ENCODE measurements at places on chromosomes 3 and 15.

DNA sequence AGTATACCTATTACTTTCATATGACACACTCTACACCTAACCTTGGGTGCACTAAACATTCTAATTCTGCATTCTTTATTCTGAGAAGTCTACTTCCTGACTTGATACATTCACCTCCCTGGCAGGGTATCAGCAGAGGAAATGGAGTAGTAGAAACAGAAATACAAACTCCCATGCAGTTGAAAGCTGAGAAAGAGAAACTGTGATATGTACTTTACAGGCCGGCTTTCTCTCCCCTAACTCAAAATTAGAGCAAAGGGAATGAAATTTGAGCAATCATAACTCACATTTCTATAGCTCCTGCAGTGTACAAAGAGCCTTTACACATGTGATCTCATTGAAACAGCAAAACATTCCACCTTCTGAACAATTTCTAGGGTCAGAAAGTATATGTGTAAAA, 135.5 kb upstream of the COL8A1 start:
- peak; percentile 9 for DNase-seq

DNA sequence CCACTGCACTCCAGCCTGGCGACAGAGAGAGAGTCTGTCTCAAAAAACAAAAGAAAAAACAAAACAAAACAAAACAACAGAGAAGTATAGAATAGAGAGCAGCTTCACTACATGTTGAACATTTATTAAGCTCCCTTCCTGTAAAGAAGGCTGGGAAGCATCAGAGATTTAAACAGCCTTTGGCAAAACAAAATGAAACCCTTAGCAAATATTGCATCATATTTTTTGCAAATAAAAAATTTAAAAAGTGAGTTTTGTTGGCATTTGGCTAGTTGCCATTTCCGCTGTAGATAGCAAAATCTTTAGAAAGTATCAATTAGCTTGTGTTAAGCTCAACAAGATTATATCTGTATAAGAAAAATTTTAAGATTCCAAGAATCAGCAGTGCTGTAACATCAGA, 151.2 kb downstream of the SERPINI1 start:
- DNase-seq = no peak

DNA sequence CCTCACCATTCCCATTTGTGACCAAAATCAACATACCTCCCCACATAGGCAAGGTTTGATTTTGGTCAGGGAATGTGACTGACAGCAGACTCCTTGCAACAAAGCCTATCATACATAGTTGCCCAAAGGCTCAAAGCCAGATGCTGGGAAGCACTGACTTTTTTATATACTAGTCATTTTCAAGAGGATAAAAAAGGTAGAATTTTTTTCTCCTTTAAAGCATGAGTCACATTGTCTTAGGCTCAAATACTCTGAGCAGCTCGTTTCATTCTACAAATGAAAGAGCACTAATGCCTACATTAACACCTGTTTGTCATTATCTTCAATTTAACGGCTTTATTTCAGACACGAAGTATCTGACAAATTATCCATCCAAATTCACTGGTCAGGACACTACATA, 36.2 kb downstream of the ICE2 start:
- peak; percentile 57 for DNase-seq

GRCh38 chr15:91018158-91018557, 4.2 kb downstream of the VPS33B start:
- no peak for DNase-seq

DNA sequence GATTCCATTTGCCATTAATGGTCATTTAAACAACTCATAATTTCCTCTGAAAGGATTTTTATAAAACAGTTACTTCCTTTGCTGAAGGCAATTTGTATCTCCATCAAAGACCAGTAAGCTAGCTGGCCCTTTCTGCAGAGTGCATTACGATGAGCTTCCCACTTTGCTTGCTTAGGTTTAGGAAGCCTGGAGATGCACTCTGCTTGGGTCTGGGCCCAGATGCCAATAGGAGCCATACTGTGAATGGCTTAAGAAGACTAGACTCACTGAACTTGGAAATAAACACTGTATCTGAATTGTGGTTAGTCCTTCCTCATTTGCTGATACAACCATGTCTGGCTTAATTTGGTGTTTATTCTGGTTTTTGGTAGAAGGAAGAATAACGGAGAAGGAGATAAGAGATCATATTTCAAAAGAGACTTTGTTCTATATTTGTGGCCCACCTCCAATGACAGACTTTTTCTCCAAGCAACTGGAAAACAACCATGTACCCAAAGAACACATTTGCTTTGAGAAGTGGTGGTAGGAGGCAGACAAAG, 38.1 kb downstream of the OXNAD1 start:
- no peak for DNase-seq

GRCh38 chr3:88779482-88779881, 327.9 kb upstream of the EPHA3 start:
- no peak for DNase-seq

GRCh38 chr3:56667973-56668579, 15.0 kb downstream of the TASOR start:
- DNase-seq = no peak

DNA sequence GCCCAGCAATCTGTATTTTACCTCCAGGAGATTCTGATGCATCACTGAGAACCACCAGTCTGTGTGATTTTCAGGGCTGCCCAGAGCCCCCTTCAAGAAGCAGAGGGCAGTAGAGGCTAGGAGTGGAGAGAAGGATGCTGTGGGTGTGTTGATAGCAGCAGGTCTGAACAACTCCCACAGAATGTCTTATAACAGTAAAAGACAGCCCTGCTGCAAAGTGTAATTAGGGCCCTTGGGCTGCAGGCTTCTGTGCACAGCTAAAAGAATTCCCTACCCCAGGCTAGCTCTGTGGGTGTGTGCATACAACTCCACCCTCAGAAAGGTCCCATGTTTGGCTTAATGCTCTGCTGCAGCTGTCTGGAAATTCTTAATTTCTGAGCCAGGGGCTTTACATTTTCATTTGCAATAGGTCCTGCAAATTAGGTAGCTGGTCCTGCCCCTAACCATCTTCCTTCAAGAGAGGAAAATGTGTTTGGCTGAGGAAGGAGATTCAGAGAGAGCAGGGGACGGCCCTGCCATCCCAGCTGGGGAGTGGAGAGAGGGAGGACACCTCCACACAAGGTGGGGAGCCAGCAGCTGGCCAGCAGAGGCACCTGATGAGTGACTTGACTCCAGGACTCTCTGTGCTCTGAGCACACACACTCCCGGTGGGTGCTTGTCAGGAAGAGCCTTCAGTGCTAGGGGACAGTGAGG, 43.2 kb upstream of the RAB6B start:
- DNase-seq = peak; percentile 26

DNA sequence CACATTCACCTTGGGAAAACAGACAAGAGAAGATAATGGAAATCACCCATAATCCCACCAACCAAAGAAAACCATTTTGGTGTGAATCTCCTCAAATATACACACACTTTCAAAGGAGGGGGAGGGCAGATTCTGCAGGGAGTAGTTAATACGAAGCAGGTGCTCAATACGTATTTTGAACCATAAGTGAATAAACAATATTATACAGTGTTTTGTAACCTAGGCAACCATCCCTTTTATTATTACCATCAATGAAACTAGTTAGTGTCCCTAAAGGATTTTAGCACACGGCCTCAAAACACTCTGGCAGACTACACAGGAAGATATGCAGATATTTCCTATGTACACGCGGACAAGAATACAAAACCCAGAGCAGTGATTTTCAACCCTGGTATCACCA, 6.1 kb downstream of the OSBPL10 start:
- DNase-seq = no peak

- peak; percentile 84 for DNase-seq
Observed at GRCh38 chr15:36363335-36363734, 216.1 kb upstream of the CDIN1 start.

- DNase-seq = no peak
Observed at GRCh38 chr15:60102748-60103147, 98.6 kb downstream of the FOXB1 start.

DNA sequence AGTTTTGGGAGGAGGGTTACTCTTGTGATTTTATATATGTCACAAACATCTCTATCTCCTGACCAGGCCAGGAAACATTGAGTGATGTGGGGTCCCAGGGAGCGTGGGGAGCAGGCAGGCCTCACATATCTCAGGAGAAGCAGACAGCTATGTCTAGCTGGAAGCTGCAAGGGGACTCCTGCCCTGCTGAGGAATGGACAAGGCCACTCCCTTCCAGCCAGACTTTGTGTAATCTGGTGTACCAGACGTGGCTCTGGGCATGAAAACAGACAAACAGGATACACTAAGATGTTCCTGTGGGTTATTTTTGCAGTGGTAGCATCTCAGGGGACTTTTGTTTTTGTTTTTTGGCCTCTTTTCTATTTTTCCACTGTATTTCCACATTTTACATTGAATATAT, 23.2 kb downstream of the CYP8B1 start:
- DNase-seq = no peak

GRCh38 chr3:172607305-172608121, 84.3 kb upstream of the TNFSF10 start:
- DNase-seq = peak; percentile 88

DNA sequence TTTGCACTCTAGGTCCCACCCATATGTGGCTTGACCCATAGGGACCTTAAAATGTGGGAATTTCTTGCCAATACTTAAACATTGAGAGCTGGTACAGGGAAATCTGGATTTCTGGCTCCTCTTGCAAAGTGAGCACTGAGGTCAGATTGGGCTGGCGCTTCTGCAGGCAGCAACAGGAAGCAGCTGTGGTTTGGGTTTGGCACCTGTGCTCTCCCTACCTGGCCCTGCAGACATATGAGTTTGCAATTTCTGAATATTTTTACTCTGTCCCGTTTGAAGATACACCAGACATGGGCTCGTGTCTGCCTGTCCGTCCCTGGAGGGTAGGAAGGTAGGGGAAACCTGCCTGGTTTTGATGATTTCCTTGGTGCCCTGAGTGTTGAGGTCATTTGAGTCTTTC, 74.8 kb upstream of the SEC13 start:
- no peak for DNase-seq

DNA sequence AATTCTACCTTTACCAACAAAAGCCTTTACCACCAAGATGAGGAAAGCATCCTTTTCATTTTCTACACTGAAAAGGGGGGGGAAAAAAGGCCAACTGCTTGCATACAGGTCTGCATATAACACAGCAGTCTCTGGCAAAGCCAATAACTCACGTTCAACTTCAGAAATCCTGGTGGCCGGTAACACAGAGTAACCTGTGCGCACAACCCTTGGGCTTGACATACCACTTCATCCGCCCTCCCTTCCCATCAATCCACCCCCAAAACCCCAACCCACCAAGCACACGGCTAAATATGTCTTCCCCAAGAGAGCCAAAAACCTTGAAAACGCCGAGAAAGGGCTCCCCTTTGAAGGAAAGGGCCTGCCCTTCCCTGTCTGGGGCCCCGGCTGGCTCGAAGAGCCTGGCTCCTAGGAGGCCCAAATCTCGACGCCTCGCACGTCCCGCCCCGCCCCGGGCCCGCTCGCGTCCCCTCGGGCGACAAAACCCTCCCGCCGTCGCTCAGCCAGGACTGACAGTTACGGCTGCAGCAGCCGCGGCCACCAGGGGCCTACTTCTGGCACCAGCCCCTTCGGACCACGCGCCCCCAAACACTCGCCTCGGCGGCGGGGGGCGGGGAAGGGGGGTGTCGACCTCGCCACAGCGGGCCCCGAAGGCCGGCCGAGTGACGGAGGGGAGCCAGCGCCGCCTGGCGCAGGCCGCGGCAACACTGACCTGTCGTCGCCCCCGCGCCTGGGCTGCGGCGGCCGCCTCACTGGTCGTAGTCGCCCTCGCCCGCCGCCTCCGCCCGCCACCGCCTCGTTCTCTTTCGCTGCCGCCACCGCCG, 835 bp downstream of the UBE3A start:
- peak; percentile 46 for DNase-seq

- DNase-seq = no peak
Observed at GRCh38 chr15:39333393-39333792, 247.5 kb upstream of the THBS1 start.

- DNase-seq = no peak
Observed at GRCh38 chr3:113600418-113601182, 68.2 kb downstream of the SIDT1 start.

GRCh38 chr3:42192334-42193200, 73.4 kb downstream of the CCK start:
- no peak for DNase-seq

GRCh38 chr3:96705895-96706294, 108.5 kb upstream of the EPHA6 start:
- DNase-seq = no peak

DNA sequence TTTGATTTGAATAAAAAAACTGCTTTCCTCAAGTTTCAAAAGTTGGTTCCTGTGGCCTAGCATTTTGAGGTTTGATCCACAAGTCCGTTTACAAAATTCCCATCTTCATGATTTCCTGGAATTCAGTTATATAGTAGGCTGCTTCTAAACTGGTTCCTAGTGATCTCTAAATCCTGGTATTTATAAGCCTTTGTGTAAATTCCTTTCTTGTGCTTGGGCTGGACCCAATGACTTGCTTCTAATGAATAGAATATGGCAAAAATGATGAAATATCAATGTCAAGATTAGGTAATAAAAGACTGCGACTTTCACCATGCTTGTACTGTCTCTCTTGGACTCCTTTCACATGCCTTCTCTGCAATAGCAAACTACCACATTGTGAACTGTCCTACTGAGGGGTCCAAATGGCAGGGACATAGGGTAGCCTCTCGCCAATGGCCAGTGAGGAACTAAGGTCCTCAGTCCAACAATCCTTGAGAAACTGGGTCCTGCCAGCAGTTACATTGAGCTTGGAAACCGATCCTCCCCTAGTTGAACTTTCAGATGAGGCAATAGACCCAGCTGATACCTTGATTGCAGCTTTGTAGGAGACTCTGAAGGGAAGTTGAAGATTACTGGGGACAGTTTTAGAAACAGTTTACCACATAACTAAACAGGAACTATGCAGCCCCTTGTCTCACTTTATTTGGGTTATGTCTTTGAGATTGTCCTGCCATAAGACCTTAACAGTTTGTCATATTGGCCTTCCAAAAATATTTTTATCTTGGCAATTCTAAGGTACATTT, 303.9 kb upstream of the TBC1D5 start:
- DNase-seq = peak; percentile 28

DNA sequence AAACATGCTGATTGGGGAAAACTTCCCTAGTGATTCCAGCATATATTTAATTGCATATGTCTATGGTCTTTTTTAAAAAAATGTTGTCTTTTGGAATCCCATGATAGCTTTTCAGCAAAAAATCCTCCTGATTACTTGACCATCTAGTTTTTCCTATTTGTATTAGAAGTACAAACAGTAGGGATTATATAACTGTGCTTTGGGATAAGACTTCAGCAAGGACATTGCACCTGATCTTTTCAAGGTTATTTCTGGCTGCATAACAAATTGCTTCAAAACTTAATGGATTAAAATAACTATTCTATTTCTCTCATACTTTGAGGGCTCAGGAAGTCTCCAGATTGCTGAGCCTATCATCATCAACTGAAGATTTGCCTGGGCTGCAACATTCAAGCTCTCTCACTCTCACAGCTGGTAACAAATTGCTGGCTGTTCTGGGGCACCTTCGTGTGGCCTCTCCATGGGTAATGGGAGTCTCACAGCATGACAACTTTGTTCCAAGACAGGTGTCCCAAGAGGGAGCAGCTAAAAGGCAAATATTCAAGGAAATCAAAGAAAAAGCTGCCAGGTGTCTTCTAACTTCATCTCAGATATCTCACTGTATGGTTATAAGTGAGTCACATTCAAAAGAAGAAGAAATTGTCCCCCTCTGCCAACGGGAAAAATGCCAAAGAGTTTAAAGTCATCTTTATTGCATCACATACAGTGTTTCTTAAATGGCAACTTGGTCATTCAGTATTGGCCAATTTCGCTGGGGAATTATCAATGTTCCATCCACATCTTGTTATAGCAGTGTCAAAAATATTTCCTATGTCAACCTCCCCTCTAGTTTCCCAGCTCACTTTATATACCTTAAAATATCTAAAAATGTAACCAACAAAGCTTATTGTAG, 644.5 kb upstream of the GRM7 start:
- DNase-seq = no peak

GRCh38 chr3:69568951-69569350, 170.3 kb upstream of the MITF start:
- peak; percentile 38 for DNase-seq
